ENCODE measurements at places on chromosomes 3 and 15.

DNA sequence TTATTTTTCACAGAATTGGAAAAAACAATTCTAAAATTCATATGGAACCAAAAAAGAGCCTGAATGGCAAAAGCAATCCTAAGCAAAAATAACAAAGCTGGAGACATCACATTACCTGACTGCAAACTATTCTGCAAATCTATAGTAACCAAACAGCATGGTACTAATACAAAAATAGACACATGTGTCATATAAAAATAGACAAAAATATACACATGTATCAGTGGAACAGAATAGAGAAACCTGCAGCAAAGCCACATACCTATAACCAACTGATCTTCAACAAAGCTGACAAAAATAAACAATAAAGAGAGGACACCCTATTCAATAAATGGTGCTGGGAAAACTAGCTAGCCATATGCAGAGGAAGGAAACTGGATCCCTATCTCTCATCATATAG lies 259.6 kb downstream of the IGSF11 start:
- no peak for DNase-seq

DNA sequence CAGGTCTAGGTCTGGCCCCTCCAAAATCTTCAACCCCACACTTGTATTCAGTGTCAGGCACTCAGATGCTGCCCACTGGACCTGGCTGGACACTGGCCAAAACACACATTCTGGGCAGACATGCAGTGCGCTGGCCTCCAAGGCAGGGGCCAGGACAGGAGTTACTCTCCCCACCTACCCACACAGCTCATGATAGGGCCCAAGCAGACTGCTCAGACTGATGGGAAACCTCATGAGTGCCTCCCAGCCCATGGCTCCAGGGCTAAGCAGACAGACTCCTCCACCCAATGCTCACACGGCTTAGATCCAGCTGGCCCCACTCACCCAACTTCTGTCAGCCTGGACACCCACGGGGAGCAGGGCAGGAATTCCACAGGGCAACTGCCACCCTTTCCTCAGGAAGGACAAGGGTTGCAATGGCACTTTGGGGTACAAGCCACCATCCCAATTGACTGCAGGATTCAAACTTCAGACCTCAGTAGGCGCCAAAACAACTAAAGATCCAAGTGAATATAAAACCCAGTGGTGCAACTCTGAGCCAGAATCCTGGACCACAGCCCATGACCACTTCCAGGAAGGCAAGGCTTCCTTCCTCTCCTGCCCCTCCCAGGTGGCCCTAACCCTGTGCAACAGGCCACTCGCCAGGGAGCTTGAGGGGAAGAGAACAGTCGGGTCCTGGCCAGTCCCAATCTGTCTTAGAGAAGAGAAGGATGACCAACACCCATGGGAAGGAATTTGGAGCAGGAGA lies 1.4 kb downstream of the LTF start:
- no peak for DNase-seq

- no peak for DNase-seq
These were observed 40.2 kb downstream of the ROBO2 start for GRCh38 chr3:77079988-77080610.

GRCh38 chr3:132062535-132062934 lies 27.7 kb upstream of the CPNE4 start:
- DNase-seq = no peak

All from SW 1271 (cell line).